HCT116 (cell line): ENCODE measurements at places on chromosomes 2 and 18.

- no peak for DNase-seq
These were observed 130.1 kb downstream of the MAP2 start for GRCh38 chr2:209553913-209554312.

DNA sequence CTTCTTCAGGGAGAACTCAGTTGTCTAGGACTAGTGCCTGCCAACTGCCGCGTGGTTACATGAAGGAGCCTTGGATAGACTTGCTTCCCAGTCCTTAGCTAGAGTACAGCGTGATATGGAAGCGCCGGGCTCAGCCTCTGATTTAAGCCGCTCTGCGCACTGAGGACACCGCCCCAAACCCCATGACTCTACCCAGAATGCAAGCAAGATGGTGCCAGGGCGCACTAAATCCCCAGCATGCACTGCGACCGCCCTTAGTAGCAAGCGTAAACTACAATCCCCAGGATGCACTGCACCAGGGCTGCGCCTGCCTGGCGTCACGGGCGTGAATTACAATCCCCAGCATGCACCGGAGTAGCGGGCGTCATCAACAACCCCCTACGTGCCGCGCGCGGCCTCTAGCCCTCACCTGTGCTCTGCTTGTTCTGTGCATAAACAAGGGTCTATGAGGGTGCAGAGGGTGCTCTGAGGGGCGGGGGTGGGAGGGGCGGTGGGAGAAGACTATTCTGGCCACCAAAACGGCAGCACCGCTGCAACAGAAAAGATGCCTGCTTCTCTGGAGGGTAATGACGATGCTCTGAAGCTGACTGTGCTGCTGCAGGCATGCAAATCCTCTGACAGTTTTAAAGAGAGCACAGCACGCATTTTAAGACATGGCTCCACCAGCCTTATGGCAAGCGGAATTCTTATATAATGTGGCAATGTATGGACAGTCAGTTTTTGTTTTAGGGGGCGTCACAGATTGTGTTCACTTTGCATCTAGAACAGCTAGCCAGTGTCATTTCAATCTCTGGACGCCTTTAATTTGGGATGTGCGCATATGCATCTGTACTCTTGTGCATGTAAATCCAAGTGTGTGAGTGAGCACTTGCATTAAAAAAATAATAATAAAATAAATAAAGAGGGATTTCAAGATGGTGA is 282.5 kb upstream of the MYT1L start:
- DNase-seq = peak; percentile 77

- DNase-seq = no peak
These were observed 45.3 kb downstream of the ZNF521 start for GRCh38 chr18:25306671-25307070.

GRCh38 chr2:85215448-85216401 is 82.5 kb downstream of the TCF7L1 start:
- DNase-seq = no peak

DNA sequence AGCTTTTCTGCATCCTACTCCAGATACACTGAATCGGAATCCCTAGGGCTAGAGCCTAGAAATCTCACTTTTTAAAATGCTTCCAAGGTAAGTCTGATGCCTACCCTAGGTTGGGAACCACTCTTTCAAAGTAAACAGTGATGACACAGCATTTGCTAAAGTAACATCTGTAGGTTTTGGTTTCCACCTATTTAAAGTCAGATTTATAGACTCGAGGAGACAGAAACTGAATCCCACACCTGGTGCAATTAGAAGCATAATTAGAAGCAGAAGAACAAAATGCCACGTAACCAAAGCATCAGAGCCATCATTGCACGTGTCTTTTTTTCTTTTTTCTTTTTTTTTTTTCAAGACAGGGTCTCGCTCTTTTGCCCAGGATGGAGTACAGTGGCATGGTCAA is 40.9 kb downstream of the PDK1 start:
- no peak for DNase-seq

DNA sequence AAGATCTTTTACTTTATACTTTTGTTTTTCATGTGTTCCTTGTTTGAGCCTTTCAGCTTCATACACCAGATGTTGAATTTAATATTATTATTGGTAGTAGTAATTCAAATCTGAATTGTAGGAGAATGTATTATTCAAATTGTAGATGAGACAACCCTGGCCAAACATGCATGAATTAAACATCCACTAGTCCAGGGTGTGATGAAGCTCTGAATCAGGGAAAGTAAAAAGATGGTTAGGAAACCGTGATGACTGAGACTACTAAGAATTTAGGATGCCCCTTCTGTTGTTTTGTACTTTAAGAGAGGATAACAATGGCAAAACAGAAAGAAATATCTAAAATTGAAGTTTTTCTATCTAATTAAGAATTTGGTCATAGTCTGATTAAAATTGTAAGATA is 227.8 kb upstream of the CDH2 start:
- no peak for DNase-seq

- DNase-seq = no peak
These were observed 17.4 kb downstream of the IRS1 start for GRCh38 chr2:226782092-226782713.

- DNase-seq = no peak
These were observed 14.4 kb downstream of the NEMP2 start for GRCh38 chr2:190519975-190520767.

DNA sequence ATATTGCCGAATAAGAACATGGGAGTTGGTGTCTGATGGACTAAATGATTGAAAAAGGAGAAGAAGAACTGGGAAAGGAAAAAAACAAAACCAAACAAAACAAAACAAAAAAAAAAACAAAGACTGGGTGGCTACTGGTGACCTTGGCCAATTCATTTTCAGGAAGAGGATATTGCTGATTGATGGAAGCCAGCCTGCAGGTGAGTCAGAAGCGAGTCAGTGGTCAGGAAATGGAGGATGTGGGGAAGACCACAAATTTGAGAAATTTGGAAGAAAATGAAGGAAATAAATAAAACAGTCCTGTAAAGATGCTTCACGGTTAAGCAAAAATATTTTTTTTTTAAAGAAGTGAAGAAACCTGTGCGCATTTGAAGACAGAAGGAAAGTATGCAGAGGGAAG is 296.9 kb downstream of the ZNF521 start:
- no peak for DNase-seq

DNA sequence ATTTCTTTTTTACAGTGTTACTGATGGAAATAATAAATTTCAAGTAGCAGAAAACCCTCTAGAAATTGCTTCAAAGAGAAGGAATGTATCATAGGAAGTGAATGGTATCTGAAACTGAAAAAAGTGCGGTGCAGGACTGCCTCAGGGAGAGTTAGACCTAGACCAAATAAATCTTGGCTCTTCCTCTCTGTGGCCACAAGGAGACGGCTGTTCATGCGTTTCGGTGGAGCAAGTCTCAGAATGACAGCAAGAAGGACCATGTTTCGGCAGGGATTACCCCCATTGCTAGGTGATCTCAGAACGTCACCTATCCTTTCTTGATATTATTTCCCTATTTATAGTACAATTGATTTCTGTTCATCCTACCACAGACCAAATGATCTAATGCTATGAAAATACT is 522.3 kb downstream of the SOX11 start:
- no peak for DNase-seq

DNA sequence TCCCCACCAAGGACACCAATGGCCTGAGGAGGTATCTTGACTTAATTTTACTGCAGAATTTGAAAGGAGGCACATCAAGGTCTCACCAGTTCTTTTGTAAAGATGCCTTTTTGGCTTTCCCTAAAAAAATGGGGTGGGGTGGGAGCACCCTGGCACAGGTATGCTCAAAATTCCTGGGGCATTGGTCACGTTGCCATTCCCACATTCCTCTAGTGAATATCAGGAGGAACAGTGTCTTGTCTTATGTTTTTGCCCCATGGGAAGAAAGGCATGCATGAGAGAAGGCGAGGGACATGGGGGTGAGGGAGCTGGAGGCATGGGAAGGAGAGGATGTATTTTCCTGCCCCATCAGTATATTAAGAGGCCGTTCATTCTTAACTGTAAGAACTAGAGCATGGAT is 275.3 kb downstream of the CMPK2 start:
- DNase-seq = no peak

DNA sequence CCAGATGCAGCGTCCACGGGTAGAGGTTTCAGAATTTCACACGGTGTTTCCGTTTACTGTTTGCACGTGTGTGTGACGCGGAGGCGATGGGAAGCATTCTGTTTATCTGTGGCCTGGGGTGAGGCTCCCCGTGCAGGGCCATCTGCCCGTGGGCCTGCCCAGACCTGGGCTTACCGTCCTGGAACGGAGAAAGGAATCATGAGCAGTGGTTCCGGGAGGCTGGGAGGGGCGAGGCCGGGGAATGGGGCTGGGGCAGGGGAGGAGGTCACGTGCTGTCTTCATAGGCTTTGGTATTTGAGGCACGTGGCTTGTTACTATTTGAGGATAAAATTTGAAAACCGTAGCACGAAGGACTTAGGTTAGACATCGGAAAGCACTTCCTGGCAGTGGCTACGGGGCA is 77.9 kb downstream of the RTP5 start:
- DNase-seq = no peak

- DNase-seq = no peak
These were observed 2.4 kb downstream of the ARL6IP6 start for GRCh38 chr2:152720794-152721193.

DNA sequence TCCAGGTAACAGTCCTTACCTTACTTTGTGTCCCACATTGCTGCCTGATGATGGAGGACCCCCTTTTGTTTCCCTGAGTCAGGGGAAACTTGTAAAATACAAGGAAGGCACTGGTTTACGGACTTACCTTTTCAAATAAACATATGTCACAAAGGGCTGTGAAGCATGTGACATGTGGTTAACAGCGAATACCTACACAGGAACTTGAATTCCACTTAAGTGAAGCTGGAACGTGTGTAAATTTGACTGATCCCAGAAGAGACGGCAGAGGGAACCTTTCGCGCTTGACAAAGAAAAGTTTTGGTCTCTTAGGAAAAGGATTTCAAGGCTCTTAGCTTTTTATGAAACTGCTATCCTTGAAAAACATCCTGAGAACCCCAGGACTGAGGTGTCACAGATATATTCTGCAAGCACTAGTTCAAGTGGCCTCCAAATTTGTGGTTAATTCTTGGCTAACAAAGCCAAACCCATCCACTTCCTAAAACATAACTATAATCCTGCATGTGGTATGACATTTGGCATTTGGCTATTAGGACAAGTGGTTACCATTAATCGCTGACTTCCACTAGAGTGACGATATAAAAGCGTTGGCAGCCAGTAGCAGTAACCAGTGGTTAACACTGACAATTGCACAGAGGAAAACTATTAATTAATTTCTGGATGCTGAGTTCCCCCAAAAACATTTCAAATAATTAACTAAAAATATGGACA is 55.6 kb downstream of the ITGB6 start:
- no peak for DNase-seq

- DNase-seq = no peak
These were observed 816.8 kb downstream of the LRP1B start for GRCh38 chr2:141313972-141314371.

GRCh38 chr2:203934041-203934492 is 2.5 kb upstream of the ICOS start:
- no peak for DNase-seq

- DNase-seq = no peak
These were observed 466.9 kb upstream of the HNRNPA3 start for GRCh38 chr2:176745543-176746200.

DNA sequence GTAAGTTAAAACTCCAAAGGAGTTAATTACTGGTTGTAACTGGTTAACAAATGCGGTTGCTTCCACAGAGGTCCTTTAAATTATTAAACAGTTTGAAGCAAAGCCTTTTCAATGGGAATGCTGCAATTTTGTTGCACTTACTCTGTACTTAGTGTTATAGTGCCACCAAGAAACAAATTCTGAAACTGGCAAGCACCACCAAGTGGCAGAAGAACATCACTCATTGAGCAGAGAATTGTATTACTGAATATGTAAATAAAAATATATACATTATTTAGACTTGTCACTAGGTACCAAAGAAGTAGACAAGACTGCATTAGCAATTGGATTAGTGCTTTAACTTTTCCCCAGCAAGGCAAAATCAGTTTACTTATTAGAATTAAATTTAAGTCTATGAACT is 2.6 kb upstream of the TMEFF2 start:
- DNase-seq = no peak

DNA sequence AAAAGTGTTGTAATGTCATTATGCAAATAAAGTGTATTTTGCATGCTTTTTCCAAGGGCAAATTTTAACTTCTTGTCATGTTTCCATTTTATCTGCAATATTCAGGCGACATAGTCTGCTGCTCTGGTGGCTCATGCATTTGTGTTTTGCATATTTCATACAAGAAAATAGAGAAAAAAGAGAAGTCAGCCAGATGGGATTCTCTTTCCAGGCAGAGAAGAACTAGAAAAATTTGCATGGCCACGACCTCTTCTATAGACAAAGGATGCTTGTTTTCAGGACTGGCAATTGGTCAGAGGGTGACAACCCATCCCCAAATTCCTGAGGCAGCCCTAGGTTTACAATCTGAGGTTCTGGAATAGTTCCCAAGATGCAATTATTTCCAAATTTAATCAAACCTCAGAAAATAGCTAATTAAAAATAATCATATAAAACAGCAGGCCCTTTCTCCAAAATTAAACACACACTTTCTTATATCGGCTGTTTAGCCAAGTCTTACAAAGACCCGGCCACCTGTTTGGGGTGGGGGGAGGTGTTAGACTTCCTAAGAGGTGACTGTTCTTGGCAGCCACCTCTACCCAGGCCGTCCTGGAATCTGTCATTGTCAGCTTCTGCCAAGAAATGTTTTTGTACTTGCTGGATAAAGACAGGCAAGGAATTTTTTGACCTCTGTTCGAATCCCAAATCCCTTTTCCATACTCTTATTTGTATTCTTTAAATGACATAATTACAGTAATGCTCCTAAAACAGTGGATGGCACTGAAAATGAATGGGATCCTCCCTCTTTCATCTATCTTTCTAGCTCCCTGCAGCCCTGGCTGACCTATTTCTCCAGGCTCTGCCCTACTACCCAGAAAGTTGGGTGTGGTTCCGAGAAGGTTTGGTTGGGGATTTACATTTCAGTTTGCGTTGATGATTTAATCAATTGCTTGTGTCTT is 20.8 kb upstream of the SOS1 start:
- DNase-seq = no peak

DNA sequence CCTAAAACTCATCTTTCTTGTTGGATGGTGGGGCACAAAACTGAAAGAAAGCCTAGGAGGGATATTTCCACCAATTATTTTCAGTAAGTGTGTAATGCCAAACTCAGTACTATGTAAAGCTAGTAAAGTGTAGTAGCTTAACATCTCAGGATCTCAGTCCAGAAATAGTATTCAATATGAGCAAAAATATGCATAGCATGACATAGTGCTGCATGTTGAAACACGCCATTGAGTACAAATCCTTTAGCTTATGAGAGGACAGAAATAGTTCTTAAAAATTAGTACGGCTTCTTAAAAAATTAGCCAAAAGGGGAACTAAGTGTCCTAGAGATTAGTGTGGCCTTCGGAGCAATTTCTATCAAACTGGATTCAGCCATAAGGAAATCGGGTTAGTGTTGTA is 21.7 kb upstream of the ATL2 start:
- DNase-seq = no peak

- no peak for DNase-seq
These were observed 154.4 kb upstream of the PXDN start for GRCh38 chr2:1898461-1899395.
